ENCODE measurements at places on chromosomes 1 and 21.
A peak's percentile ranks its signal among the peaks of the same experiment; 100 is the strongest.

GRCh38 chr1:60152891-60153290, 79.3 kb upstream of the C1orf87 start:
- no peak for DNase-seq

- DNase-seq = no peak
These were observed 15.9 kb upstream of the FASLG start for GRCh38 chr1:172642970-172643369.

- DNase-seq = no peak
These were observed 43.2 kb downstream of the RCSD1 start for GRCh38 chr1:167673265-167673664.

GRCh38 chr1:66214901-66215300, 319.1 kb upstream of the SGIP1 start:
- no peak for DNase-seq

DNA sequence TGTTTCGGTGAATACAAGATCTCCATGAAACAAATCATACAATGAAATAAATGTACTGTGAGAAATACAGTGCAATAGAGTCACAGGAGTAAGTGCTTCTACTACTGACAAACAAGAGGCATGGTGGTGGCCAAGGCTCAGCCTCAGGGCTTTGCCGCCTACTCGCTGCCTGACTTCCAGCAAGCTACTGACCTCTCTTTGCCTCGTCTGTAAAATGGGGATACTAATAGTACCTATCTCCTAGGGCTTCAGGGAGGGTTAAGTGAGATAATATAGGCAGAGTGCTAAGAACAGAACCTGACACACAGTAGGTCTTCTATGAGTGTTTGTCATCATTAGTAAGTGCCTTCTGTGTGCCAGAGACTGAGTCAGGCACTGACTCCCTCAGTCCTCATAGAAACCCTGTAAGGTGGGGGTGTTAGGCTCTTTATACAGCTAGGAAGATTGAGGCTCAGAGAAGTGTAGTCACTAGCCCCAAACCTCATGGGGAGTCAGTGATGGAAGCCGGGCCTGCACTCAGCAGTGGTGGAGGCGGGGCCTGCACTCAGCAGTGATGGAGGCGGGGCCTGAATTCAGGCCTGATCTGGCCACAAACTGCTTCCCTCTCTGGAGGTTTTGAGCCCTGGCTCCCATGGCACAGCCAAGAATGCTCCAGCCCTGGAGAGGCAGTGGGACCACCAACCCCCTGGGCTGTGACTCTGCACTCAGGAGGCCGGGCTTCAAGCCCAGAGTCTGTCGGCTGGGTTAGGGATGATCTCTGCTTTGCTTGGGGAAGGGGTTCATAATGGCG, 6.8 kb downstream of the BSND start:
- DNase-seq = peak; percentile 25

DNA sequence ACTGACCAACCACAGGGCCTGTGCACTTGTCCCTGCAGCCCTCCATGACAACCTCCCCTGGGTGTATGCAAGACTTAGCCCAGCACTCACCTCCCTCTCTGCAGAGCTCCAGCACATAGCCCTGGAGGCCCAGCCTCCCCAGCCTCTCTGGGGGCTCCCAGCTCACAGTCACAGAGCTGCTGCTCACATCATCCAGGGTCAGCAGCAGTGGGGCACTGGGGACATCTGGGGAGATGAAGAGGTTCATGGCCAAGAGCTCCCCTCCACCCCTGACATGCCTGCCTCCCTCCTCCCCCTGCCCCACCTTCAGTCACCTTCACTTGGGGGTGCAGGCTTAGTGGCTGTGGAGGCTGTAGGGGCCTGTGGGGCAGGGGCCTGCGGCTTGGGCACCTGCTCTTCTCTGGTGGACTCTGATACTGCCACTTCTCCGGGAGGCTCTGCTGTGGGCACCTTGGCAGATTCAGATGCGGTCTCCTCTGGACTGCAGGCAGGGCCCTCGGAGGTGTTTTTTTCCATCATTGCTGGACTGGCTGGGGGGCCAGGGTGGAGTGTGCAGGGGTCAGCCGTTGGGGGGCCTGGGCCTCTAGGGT, at the start of gene MYBPH:
MYBPH (minus strand) TSS at position 590 of the 590 bp plus-strand sequence; CDS start at position 519, 71 bp downstream.
- DNase-seq = no peak

- peak; percentile 43 for DNase-seq
These were observed 29.8 kb downstream of the GPA33 start for GRCh38 chr1:167060141-167061072.

DNA sequence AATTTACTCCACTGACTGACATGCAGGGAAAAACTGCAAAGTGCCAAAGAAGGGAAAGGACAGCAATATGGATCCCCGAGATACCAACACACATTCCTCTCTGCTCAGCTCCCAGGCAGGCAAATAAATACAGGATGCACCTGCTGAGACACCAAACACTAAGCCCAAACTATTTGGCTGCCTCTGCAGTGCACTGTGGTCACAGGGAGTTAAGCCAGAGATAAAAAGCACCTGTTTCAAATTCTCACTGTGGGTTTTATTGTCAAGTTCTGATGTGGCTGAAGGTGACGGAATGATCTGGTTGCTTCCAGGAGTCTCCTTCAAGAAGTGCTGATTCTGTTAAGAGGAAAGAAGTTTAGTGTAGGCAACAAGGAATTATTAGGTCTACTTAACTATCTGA, 17.7 kb downstream of the TEX38 start:
- no peak for DNase-seq

GRCh38 chr1:22782406-22782805, 71.8 kb downstream of the EPHB2 start:
- no peak for DNase-seq

DNA sequence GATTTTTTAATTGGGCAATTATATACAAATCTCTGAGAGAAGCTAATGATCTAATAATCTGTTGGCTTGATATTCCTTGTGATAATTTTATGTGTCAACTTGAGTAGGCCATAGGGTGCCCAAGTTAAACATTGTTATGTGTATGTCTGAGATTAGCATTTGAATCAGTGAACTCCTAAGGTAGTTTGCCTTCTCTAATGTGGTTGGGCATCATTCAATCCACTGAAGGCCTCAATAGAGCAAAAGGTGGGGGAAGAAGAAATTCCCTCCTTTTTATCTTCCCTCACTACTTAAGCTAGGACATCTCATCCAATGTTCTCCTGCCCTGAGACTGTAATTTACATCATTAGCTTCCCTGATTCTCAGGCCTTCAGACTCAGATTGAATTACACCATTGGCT, 394.5 kb downstream of the LMO4 start:
- no peak for DNase-seq

DNA sequence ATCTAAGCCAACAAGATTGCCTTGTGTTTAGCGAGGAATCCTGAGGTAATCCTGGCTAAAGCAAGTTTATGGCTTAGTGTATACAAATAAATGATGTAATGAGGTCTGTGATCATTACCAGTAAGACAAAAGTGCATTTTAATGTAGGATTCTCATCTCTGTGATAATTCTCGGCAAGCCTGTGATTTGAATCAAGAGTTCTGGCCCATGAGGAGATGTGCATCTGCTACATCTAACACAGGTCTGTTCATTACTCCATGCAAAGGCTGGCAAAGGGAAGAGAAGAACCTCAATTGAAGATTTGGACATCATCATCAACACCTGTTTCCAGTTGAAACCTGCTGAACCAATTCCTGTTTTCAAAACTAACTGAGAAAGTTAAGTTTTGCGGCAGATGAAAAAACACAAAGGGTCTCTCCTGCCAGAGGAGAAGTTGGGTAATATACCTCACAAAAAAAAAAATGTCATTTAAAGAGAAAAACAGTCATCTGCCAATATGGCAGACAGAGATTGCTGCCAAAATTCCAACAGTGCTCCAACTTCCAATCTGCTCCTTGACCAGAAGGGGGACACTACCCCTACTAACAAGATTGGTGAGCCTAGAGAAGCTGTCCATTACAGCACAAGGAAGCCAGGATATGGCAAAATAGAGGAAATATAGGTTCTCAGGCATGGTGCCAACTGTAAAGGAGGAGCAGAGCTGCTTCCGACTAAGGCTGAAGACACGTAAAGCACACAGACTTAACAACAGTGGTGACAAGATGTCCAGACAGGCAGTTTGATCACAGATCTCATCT, 453.7 kb downstream of the TTLL7 start:
- no peak for DNase-seq

- DNase-seq = no peak
These were observed 193.6 kb upstream of the KAZN start for GRCh38 chr1:14404862-14405301.

DNA sequence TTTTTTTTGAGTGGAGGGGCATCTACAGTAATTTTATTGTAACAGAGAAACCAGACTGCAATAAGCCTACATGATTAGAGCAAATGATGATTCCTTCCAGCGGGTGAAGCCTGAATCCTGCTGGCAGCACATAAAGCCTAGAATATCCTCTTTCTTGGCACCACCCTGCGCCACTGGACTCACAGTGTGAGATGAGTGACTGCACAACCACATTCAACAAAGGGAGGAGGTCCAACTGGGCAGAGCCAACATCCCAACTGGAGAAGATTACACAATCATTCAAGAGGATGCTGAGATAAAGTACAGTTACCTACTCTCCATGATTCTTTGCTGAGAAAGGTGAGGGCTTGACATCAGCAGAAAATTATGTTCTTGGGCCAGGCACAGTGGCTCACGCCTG, 67.4 kb downstream of the TNFSF4 start:
- DNase-seq = no peak

DNA sequence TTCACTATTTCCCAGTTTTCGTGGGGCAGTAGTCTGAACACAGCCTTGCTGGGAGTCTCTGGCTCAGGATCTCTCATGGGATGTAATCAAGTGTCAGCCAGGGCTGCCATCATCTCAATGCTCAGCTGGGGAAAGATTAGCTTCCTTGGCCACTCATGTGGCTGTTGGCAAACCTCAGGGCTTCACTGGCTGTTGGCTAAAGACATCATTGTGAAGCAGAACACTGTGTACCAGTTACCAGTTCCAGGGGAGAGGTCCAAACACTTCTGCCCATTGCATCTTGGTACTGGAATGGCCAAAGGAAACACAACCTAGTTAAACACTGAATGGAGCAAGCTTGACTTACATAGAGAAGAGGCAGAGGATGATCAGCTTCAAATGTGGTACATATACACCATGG, 33.7 kb downstream of the AADACL4 start:
- DNase-seq = no peak

GRCh38 chr1:235746245-235746644, 96.7 kb upstream of the GNG4 start:
- no peak for DNase-seq

- no peak for DNase-seq
These were observed 118.1 kb downstream of the PGBD5 start for GRCh38 chr1:230308039-230308438.

DNA sequence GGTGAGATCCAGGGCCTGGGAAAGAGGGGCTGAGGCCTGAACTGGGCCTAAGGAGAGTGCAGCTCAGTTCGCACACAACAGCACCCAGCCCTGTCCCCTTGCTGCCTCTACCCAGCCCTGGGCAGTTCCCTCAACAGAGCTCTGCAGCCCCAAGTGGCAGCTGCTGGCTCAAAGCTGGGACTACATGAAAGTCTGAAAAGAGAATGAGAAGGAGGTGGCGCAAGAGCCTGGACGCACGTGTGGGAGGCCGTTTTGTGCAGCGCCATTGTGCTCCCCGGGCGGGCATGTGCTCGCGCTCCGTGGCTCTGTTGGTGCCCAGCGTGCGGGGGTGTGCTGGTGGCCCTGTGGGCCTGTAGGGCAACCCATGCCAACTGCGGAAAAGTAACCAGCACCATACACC, 10.3 kb downstream of the GPR37L1 start:
- no peak for DNase-seq

DNA sequence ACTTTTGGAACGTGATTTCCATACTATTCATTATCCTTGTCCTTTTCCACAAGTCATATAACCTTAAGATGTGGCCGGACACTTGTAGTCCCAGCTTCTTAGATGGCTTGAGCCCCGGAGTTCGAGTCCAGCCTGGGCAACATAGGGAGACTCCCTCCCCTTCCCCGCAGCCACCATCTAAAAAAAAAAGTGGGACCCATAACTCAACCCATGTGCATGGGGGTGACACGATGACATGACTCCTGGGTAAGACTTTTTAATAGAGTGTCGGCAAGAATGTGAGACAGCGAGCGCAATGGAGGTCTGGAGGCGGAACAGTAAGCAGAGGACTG, 25.7 kb downstream of the MIA3 start:
- peak; percentile 65 for DNase-seq
